Naive thymus-derived CD4-positive, alpha-beta T cell (primary cell): ENCODE measurements at places on chromosomes 6 and 20. TPM values are rescaled to one million over a fixed set of nuclear protein-coding genes. Genes with fewer than 3 reads are reported as not detected.

DNA sequence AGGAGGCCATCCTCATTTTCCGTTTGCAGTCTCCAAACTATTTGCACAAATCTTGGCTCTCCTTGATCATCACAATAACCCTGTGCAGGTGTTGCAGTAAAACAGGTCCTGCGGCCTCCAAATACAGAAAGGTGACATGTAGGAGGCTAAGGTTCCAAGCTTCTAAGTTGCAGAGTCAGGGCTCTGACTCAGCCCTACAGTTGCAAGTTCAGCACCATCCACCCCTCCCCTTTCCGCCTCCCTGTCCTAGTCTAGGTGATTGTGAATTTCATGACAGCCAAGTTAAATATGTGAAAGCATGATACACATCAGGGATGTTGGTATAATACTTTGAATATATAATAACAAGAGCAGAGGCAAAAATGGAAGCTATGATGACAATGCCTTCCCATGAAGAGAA lies 317.3 kb upstream of the CDH4 start:
- no peak for DNase-seq

DNA sequence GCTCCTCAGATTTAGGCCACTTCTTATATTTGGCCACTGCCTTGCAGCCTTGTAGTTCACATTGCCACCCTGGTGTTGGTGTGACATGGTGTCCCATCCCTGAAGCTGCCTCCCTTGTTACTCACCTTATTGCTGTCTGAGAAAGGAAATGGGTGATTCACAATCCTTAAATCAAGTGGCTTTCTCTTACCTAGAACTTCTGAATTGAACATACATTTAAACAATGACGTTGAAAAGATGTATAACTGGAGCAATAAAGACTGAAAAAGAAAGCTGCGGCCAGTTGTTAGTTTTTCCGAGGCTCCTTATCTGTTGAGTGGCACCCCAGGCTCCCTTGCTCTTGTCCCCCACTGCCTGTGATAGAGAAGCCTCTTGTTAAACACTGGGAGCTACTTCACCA lies 28.8 kb upstream of the GNRH2 start:
- no peak for DNase-seq

GRCh38 chr6:1613688-1614447 lies 4.2 kb downstream of the FOXC1 start:
- no peak for DNase-seq

- DNase-seq = no peak
Measured at GRCh38 chr6:27031302-27031701, 216.2 kb upstream of the PRSS16 start.

The RFX6 gene
- total RNA-seq = not detected

GRCh38 chr6:83461438-83461837 lies 30.6 kb upstream of the ME1 start:
- DNase-seq = no peak

DNA sequence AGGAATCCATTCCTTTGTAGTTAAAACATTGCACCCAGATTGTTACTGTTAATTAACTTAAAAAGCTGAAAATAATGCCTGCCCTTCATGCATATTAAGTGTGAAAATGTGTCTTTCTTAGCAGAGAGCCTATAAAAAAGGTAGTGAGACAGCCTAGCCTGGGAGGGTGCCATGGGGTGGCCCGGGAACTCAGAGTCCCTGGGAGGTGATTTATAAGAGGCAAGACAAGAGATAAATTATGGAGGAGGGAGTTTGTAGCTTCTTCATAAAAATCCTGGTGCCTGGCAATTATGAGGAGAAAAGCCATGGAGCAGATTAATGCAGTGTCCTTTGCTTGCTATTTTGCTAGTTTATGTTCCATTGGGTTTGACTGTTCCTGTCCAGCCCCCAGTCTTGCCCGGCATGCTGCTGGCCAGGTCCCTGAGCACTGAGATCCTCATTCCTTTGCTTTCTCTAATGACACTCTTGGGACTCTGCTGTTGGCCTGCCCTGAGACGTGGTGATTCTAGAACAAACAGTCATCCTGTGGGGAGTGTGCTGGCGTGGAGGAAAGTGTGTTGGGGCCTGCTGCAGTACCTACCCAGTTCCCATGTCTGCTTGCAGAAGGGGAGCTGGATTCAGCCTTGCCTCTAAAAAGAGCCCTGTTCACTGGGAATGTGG lies 4.2 kb downstream of the MLN start:
- DNase-seq = no peak

The PHACTR1 gene
- total RNA-seq = 43.1 TPM

The RIPPLY2 gene
- not detected for total RNA-seq

- DNase-seq = no peak
Measured at GRCh38 chr20:43917380-43917779, 2.7 kb downstream of the TOX2 start.

GRCh38 chr6:101400326-101401135 lies 7.0 kb downstream of the GRIK2 start:
- no peak for DNase-seq

The C20orf141 gene
- total RNA-seq = not detected in 2 replicates

GRCh38 chr6:47310131-47310480 lies 401 bp upstream of the TNFRSF21 start:
- DNase-seq = no peak

- DNase-seq = no peak
Measured at GRCh38 chr6:16238963-16239797, 793 bp downstream of the GMPR start.

GRCh38 chr20:39849664-39850063 lies 839.4 kb downstream of the MAFB start:
- no peak for DNase-seq

DNA sequence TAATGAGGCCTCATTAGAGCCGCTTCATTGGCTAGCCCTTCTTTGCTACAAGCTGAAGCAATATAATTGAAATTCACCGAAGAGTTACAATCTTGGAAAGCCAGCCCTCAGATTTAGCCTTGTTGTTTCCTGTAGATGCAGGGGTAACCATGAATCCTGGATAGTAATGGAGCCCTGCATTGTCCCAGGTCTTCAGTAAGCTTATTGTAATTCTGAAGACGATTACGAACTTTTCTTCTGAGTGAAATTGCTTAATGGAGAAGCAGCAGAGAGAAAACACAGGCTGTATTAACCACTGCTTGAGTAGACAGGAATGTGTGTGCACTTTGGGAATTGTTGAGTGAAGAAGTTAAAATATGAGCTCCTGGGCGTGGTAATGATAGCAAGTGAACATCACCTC lies 26.3 kb upstream of the NAA20 start:
- no peak for DNase-seq

DNA sequence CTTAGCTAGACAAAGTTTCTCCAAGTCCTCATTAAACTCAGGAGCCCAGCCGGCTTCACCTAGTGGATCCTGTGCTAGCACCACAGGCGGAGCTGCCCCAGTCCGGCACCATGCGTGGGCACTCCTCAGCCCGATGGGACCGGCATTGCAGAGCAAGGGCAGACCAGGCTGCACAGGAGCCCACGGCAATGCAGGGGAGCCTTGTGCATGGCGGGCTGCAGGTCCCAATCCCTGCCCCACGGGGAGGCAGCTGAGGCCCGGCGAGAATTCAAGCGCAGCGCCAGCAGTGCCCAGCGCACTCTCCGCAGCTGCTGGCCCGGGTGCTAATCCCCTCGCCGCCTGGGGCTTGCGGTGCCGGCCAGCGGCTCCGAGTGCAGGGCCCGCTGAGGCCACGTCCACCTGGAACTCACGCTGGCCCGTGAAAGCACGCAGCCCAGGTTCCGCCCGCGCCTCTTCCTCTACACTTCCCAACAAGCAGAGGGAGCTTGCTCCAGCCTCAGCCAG lies 292.3 kb upstream of the EYS start:
- no peak for DNase-seq

The DYNLT2 gene
- total RNA-seq = 4.1 TPM

GRCh38 chr20:43830883-43831282 lies 83.8 kb upstream of the TOX2 start:
- no peak for DNase-seq

The BMP7 gene
- not detected for total RNA-seq

The SYNCRIP gene
- 131 and 137 TPM in 2 replicates for total RNA-seq

- DNase-seq = no peak
Measured at GRCh38 chr6:138230221-138230620, 11.9 kb upstream of the PBOV1 start.

The TAAR8 gene
- total RNA-seq = not detected

DNA sequence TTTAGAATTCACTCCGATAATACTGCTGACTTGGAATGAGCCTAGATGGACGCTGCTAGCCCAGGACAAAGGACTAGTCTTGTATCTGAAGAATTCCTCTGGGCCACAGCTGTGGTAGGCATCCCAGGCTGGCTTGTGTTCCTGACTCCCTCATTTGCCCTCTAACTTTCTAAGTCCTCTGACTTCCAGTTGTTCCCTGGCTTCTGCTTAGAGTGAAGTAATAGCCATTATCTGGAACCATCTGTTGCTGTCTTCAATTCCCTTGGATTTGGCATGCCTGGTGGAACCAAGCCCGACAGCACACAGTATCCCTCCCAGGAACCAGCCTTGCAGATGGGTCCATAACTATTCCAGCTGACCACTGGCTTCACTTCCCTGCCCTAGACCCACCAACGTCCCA lies 376.0 kb downstream of the SYNE1 start:
- no peak for DNase-seq

- no peak for DNase-seq
Measured at GRCh38 chr20:46396052-46396740, 10.2 kb downstream of the ELMO2 start.

- DNase-seq = no peak
Measured at GRCh38 chr20:38842558-38842981, 37.1 kb downstream of the PPP1R16B start.

DNA sequence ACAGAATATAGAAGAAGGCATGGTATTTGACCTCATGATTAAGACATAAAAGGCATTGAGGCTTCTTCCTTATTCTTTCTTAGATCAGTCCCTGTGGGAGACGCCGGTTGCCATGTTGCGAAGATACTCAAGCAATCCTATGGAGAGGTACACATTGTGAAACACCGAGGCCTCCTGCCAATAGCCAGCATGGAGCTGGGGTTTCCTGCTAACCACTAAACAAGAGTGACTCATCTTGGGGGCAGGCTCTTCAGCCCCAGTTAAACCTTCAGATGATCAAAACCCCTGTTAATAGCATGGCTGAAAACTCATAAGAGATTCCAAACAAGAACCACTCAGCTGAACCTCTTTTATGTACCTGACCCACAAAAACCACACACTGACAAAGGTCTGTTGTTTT lies 478.8 kb downstream of the CD83 start:
- no peak for DNase-seq

The OTOR gene
- not detected for total RNA-seq

The PAX1 gene
- total RNA-seq = not detected

- DNase-seq = no peak
Measured at GRCh38 chr6:139325686-139326085, 33.9 kb upstream of the TXLNB start.

DNA sequence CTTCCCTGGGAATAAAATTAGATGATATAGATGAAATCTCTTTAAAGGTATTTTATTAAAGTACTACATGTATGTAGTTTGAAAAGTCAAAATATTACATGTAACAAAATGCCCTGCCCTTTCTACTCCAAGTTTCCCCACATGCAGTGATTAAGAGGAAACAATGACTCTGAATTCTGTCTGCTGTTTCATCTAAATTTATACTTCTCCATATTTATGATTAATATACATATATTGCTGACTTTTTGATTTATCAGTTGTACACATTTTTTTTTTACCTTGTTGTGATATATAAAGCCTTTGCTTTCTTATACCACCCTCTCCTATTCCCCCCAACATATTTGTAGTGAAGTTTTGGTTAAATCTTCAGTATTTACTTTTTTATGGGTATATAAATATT lies 127.9 kb downstream of the ZFAND3 start:
- DNase-seq = no peak

The MYL9 gene
- 0.29 TPM in 1 of 2 replicates, not detected in the other for total RNA-seq

The BAG2 gene
- total RNA-seq = 7.7 and 8.1 TPM in 2 replicates

- no peak for DNase-seq
Measured at GRCh38 chr6:55636406-55637102, 57.6 kb upstream of the HMGCLL1 start.

The POLR1H gene
- total RNA-seq = 45.1 TPM

GRCh38 chr20:62752181-62752670 lies 43.6 kb downstream of the NTSR1 start:
- DNase-seq = no peak

DNA sequence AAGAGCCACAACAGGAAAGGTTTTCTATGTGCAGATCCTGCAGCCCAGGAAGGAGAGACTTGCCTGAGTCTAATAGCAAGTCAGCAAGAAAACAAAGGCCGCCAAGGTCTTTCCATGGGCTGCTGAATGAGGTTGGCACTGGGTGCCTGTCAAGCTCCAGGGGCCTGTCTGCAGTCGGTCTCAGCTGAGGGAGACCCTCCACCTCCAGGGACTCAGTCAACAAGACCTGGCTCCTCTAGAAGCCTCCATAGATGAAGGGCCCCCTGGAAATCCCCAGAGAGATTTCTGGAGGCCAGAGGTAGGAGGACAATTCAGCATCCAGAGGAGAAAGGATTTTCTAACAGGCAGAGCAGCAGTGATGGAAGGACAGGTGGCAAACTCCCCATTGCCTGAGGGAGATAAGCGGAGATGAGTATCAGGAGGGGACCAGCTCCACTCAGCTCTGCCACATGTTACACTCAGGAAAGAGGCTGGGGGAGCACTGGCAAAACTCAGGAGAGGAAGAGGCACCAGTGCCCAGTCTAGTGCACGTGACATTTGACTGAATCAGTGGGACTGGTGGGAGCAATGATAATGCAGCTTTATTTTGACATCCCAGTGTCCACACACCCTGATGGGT lies 33.5 kb upstream of the FKBP1A start:
- no peak for DNase-seq

DNA sequence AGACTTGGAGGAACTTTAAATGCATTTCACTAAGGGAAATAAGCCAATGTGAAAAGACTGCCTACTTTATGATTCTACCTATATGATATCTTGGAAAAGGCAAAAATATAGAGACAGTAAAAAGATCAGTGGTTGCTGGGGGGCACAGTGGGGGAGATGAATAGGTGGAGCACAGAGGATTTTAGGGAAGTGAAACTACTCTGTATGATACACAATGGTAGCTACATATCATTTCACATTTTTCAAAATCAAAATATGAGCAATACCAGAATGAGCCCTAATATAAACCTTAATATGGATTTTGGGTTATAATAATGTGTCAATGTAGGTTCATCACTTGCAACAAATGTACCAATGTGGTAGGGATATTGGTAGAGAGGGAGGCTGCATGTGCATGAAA lies 161.4 kb upstream of the HTR1E start:
- no peak for DNase-seq

DNA sequence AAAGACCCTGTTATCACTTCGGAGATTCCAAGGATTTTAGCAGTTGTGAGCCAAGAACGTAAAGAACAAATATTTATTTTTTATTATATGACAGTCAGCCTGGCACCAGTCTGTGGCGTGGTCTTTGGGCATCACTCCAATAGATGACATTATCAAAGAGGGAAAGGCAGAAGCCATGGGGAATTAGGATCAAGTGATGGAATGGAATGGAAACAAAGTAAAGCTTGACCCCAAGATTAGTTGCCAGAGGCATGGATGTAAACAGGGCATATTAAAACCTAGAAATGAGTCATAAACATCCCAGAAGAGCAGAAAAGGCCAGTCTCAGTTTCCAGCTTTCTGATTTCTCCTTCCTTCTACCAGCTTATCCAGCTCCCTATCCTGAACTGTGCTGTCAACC lies 11.5 kb downstream of the EIF2S2 start:
- no peak for DNase-seq
